NB4 (cell line): ENCODE measurements at places on chromosomes 13 and 19.

DNA sequence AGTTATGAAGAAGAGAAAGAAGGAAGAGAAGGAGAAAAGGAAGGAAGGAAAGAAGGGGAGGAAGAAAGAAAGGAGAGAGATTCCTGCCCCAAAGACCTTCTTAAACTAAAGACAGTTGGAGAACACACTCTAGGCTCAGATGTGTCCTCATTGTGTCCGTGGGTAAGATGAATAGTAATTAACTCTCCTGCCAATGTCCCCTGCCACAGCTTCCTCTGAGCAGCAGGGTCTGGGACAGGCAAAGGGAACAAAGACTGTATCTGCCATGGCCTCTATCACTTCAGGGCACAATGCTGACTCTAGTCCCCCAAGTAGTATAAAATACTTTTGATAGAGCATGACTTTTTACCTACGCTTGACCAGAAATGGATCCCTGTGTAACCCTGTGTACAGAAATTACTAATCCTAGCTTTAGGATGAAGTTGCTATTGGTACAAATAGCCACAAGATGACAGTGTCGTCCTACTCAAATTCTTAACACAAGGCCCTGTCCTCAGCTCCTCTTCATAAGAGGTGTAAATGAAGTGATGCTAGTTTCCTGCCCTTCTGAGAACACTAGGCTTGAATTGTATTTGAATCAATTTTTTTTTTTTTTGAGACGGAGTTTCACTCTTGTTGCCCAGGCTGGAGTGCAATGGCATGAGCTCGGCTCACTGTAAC lies 186.2 kb upstream of the GPR12 start:
- peak; percentile 89 for DNase-seq

GRCh38 chr19:34386645-34387445 lies 17.4 kb upstream of the PDCD2L start:
- DNase-seq = no peak

- DNase-seq = no peak
These were observed 8.4 kb upstream of the MRPL4 start for GRCh38 chr19:10243606-10244005.

DNA sequence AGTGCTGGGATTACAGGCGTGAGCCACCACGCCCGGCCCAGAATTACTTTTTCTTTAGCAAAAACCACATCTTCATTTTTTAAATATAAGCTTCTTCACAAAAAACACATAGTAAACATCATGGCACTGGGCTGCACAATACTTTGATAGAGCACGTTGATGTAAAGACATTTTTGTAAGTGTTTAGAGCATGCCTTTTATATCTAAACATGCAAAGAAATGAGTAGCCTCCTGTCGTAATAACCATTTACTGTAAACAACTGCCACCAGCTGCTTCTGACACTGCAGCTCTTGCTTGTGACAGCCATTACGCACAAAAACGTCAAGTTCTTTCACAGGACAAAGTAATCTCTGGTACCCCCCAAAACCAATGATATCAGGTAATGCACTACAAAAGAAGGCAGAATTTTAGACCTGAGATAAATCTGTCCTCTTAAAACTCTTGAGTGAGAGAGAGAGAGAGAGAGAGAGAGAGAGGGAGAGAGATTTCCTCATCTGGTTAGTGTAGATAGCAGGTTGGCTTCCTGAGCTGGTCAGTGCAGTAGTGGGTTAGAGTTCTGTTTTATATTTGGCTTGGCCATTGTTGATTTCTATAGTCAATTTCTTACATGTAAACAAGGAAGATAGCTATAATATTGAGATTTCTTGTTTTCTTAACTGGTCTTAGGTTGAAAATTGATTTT lies 6.7 kb upstream of the ZNF548 start:
- no peak for DNase-seq

GRCh38 chr19:16605553-16605994 lies 22.4 kb downstream of the MED26 start:
- no peak for DNase-seq

- DNase-seq = no peak
These were observed 3.3 kb upstream of the CACNG7 start for GRCh38 chr19:53905787-53906186.
